Activated CD8-positive, alpha-beta memory T cell treated with anti-CD3 and anti-CD28 coated beads, Interleukin-2, amount 10 ng/mL, durations not matched to agents 7 days and 5 days (primary cell): ENCODE measurements at places on chromosomes 2 and 18. TPM values are rescaled to one million over a fixed set of nuclear protein-coding genes. Genes with fewer than 3 reads are reported as not detected.
A peak's percentile ranks its signal among the peaks of the same experiment; 100 is the strongest.

Gene IGFBP5
- total RNA-seq, result not detected

Gene INHBB
- total RNA-seq, result not detected

Gene ANKRD30B
- not detected for total RNA-seq

Gene PXDN
- total RNA-seq, result 3.1 TPM

Gene CHRND
- total RNA-seq, result not detected

Gene PLCD4
- total RNA-seq, result 0.30 TPM

Gene RTP5
- total RNA-seq, result not detected

Gene RNF125
- 26.1 TPM for total RNA-seq

Gene BMP10
- not detected for total RNA-seq

Gene IAH1
- 71.3 TPM for total RNA-seq

Gene REEP1
- total RNA-seq, result not detected

Gene UGGT1
- 63.4 TPM for total RNA-seq

Gene CNTNAP5
- not detected for total RNA-seq

Gene TANK
- total RNA-seq, result 133 TPM

DNA sequence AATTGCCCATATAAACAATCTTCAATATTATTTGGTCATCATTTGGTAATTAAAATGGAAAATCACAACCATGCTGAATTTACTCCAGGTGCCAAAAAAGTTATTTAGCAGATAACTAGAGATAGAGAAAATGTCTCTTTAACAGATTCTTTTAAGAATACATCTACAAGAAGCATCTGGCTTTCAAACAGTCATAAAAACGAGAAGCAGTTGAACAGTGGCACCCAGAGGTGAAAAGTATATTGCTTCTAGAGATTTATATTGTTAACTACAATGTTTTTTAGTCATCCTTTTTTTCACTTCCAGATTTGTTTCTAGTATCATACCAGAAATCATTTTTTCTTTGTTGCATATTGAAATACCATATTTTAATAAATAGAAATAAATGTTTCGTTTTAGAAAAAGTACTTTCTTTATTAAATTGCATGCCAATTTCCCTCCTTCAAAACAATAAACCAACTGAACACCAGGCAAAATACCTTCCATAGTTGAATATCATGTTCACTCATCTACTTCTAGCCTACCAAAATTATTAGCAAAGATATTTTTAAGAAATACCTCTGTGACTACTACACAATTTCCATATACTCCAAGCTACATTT lies 65.4 kb upstream of the HNRNPA3 start:
- peaks cover 62% of the 10 kb centered on the region for H3K27me3 ChIP-seq
- no peaks in the 10 kb centered on the region for H3K36me3 ChIP-seq
- peak overlapping the region; percentile 88 for H3K4me3 ChIP-seq
- no peak overlapping the region for H3K27ac ChIP-seq

GRCh38 chr18:3114451-3114850 lies 101.5 kb upstream of the LPIN2 start:
- no peak overlapping the region for H3K4me3 ChIP-seq
- H3K27ac ChIP-seq, result no peak overlapping the region
- H3K27me3 ChIP-seq, result no peaks in the 10 kb centered on the region
- H3K4me1 ChIP-seq, result no peaks in the 10 kb centered on the region
- no peak for DNase-seq
- no peaks in the 10 kb centered on the region for H3K36me3 ChIP-seq

- DNase-seq, result no peak
- no peak overlapping the region for H3K27ac ChIP-seq
- no peak overlapping the region for H3K4me3 ChIP-seq
These were observed 22.5 kb downstream of the GCFC2 start for GRCh38 chr2:75688196-75688595.

DNA sequence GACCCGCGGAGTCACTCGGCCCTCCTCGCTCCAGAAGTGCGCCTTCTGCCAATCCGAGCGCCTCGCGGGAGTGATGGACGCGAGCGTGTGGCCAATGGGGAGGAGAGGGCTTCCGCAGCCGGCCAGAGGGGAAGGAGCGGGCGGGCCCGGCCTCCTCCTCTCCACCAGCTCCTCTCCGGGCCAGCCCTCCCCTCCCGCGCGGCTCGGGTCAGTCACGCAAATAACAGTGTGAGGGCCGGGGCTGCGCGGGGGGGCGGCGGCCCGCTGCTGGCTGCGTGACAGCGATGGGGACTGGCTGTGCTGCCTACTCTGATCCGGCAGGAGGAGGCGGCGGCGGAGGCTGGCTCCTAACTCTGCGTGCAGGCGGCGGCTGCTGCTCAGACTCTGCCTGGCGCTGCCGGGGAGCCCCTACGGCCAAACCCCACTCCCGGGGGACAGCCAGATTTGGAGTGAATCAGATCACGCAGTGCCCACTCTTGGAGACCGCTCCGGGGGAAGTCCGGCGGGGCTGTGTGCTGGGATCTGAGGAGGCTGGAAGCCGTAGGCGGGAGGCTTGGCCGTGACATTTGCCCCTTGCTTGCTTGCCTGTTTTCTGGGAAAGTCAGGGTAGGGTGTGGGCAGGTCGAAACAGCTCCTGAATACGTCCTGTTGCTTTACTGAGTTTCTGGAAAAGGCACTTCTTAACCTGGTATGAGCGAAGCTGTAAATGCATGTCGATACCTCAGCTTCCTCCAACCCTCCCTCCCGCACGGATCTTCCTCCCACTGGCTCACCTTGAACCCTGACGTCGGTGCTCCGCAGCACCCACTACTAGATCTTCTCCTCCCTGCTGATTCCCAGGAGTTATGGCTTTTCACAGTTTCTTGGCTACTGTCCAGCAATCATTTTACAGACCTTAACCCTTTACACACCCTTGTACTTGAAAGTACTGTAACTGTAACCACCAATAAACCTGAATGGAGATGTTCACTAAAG lies 97.9 kb upstream of the SERTAD2 start:
- H3K36me3 ChIP-seq, result peaks cover 2% of the 10 kb centered on the region
- H3K4me3 ChIP-seq, result peak overlapping the region; percentile 80
- DNase-seq, result peak; percentile 59
- no peaks in the 10 kb centered on the region for H3K27me3 ChIP-seq

GRCh38 chr2:139465789-139466188 lies 685.6 kb upstream of the NXPH2 start:
- DNase-seq, result no peak
- H3K4me3 ChIP-seq, result no peak overlapping the region
- H3K27me3 ChIP-seq, result no peaks in the 10 kb centered on the region
- H3K27ac ChIP-seq, result no peak overlapping the region

DNA sequence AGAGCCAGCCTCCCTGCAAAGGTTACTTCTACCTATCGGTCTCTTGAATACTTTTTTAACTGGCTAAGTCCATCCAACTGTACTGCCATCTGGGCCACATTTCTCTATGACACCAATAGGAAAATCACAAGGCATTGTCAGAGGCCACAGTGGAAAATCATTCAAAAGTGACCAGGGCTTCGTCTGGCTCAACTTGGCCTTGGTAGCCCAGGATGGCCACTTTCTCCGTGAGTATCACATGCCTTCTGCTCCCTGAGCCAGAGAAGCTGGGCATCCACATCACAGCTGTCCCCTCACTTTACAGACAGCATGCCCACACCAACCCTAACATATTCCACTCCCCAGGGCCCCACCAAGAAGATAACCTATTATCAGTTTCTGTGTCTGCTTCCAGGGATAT lies 5.8 kb downstream of the CIB4 start:
- H3K4me1 ChIP-seq, result peaks cover 7% of the 10 kb centered on the region
- no peak for DNase-seq
- H3K4me3 ChIP-seq, result no peak overlapping the region
- no peaks in the 10 kb centered on the region for H3K36me3 ChIP-seq
- H3K27ac ChIP-seq, result no peak overlapping the region
- H3K27me3 ChIP-seq, result peaks cover 7% of the 10 kb centered on the region

GRCh38 chr2:20506201-20506685 lies 59.4 kb downstream of the RHOB start:
- no peak for DNase-seq
- peaks cover 21% of the 10 kb centered on the region for H3K27me3 ChIP-seq
- H3K4me1 ChIP-seq, result peaks cover 20% of the 10 kb centered on the region

DNA sequence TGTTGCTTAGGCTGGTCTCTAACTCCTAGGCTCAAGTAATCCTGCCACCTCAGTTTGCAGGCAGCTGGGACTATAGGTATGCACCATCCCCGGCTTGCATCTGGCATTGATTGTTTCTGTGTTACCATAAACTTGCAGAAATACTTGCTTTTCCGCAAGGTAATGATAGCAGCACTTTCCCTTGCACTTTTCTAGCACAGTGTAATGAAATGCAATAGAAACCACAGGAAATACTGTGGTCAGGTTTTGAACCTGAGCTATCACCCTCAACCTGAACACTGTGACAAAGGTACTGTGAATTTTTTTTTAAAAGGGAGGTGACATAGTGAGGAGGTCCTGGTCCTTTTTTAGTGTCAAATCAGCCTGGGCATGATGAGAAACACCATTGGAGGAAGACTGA lies 38.3 kb downstream of the DHRS9 start:
- DNase-seq, result peak; percentile 63
- H3K36me3 ChIP-seq, result peaks cover 8% of the 10 kb centered on the region
- H3K4me1 ChIP-seq, result peaks cover 46% of the 10 kb centered on the region
- peak overlapping the region; percentile 20 for H3K4me3 ChIP-seq
- peak overlapping the region; percentile 62 for H3K27ac ChIP-seq

DNA sequence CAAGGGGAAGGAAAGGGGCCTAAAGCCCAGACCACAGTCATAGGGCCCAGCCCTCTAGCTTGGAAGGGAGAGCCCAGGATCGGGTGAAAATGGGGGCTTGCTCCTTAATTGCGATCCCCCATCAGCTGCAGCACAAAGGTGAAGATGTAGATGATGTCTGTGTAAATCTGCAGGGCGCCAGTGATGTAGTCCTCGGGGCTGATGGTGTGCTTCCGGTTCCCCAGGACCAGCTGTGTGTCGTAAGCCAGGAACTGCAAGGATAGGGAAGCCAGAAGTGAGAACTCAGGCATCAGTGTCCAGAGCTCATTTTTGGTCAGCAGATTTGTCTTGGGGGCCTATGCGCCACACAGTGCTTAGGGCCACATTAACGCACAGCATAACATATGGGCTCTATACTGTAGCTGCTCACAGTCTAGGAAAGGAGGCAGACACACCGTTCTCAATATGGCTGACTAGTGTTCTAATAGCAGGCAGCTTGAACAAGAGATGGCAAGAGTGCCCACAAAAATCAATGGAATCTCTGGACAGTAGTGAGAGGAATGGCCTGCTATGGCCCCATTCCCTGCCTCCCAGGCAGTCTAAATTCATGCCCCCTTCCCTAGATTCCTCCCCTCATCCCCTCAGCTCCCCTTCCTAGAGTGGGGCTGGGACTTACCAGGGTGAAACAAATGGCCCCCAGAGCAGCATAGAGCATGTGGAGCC lies 5.2 kb downstream of the PNKD start:
- H3K4me1 ChIP-seq, result peaks cover 23% of the 10 kb centered on the region
- H3K27ac ChIP-seq, result no peak overlapping the region
- DNase-seq, result no peak

GRCh38 chr18:9673296-9674251 lies 34.5 kb upstream of the RAB31 start:
- no peaks in the 10 kb centered on the region for H3K36me3 ChIP-seq
- peaks cover 7% of the 10 kb centered on the region for H3K4me1 ChIP-seq
- peaks cover 35% of the 10 kb centered on the region for H3K27me3 ChIP-seq
- H3K4me3 ChIP-seq, result no peak overlapping the region
- H3K27ac ChIP-seq, result no peak overlapping the region

- peaks cover 11% of the 10 kb centered on the region for H3K4me1 ChIP-seq
- H3K27me3 ChIP-seq, result no peaks in the 10 kb centered on the region
- H3K36me3 ChIP-seq, result peaks cover 2% of the 10 kb centered on the region
- H3K4me3 ChIP-seq, result peak overlapping the region; percentile 90
- no peak for DNase-seq
These were observed 830 bp downstream of the CYB5A start for GRCh38 chr18:74290794-74291471.

DNA sequence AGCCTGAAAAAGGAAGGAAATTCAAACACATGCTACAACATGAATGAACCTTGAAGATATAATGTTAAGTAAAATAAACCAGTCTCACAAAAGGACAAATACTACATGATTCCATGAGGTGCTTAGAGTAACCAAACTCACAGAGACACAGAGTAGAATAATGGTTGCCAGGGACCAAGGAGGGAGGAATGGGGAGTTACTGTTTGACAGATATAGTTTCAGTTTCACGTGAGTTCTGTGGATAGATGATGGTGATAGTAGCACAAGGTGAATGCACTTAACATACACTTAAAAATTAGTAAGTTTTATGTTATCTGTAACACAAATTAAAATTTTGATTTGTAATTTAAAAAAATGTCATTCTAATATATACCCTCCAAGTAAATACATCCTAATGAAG lies 106.9 kb upstream of the ACVR1C start:
- H3K27me3 ChIP-seq, result no peaks in the 10 kb centered on the region
- no peak overlapping the region for H3K27ac ChIP-seq
- H3K36me3 ChIP-seq, result peaks cover 67% of the 10 kb centered on the region
- peaks cover 8% of the 10 kb centered on the region for H3K4me1 ChIP-seq

GRCh38 chr18:67815280-67815679 lies 298.8 kb upstream of the DSEL start:
- no peak for DNase-seq
- no peaks in the 10 kb centered on the region for H3K4me1 ChIP-seq
- H3K27me3 ChIP-seq, result no peaks in the 10 kb centered on the region
- no peak overlapping the region for H3K4me3 ChIP-seq

- no peak overlapping the region for H3K4me3 ChIP-seq
- no peaks in the 10 kb centered on the region for H3K36me3 ChIP-seq
- no peak for DNase-seq
- H3K4me1 ChIP-seq, result no peaks in the 10 kb centered on the region
- H3K27me3 ChIP-seq, result no peaks in the 10 kb centered on the region
- H3K27ac ChIP-seq, result no peak overlapping the region
These were observed 34.5 kb downstream of the NYAP2 start for GRCh38 chr2:225434014-225434413.

DNA sequence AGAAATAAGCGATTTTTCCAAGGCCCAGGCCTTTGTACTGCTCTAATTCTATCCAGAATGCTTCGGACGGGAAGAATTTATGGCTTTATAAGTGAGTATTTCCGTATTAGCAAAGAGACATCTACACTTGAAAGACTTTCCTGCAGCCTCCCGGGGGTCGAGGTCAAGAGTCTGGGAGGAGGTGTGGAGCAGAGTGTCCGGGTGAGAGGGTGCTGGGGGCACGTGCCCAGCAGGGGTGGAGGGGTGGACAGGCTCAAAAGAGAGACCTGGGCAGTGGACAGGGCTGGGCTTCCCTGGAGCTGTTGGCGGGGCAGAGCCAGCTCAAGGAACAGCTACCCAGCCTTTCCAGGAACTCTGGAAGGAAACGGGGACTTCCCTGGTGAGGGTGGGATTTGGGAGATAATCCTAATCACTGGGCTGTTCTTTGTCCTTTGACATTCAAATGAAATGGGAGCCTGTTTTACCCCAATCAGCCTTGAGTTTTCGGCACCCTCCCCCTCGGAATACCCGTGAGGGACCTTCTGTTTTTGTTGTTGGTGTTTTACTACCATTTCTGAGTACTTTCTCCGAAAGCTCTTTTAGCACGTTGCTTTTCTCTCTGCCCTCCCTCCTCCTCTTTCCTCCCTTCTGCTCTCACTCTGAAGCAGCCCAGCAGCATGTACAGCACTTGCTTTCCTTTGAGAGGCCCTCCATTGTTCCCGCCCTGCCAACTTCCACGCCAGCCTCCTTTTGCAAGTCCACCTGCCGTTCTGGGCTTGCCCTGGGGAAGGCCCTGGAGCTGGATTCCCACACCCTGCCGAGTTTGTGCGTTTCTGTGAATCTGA lies 164.7 kb downstream of the AGAP1 start:
- DNase-seq, result no peak
- H3K4me1 ChIP-seq, result no peaks in the 10 kb centered on the region
- no peak overlapping the region for H3K4me3 ChIP-seq
- no peaks in the 10 kb centered on the region for H3K36me3 ChIP-seq
- peaks cover 36% of the 10 kb centered on the region for H3K27me3 ChIP-seq

GRCh38 chr2:215105607-215106354 lies 32.6 kb downstream of the ABCA12 start:
- DNase-seq, result no peak
- no peaks in the 10 kb centered on the region for H3K4me1 ChIP-seq
- no peak overlapping the region for H3K27ac ChIP-seq
- H3K4me3 ChIP-seq, result no peak overlapping the region
- H3K36me3 ChIP-seq, result no peaks in the 10 kb centered on the region
- no peaks in the 10 kb centered on the region for H3K27me3 ChIP-seq
